ENCODE measurements at places on chromosomes 1 and 21. TPM values are rescaled to one million over a fixed set of nuclear protein-coding genes. Genes with fewer than 3 reads are reported as not detected.

The FGR gene
- not detected for total RNA-seq

DNA sequence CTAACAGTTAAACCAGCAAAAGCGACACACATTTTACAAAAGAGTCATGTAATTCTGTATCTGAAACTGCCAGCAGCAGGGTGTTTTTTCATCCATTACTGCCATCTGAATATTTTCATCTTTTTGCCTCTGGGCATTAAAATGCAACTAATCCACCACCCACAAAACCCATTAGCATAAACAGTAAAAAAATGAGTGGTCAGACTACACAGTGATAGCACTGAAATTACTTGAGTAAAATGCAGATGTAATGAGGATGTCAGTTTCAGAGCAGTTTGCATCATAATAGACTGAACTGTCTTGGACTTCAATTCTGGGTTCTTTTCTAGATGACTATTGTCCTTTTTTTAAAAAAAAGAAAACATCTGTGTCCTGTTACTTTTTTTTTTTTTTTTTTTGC lies 132.3 kb downstream of the GABPA start:
- no peaks in the 10 kb centered on the region for H3K4me1 ChIP-seq
- H3K4me3 ChIP-seq, result no peak overlapping the region
- no peaks in the 10 kb centered on the region for H3K27me3 ChIP-seq
- H3K27ac ChIP-seq, result no peak overlapping the region
- H3K36me3 ChIP-seq, result no peaks in the 10 kb centered on the region
- no peak for DNase-seq

The QSOX1 gene
- 540 TPM for total RNA-seq

- H3K27me3 ChIP-seq, result 0 out of 2 replicates have a peak, but pooled peaks cover 5% of the 10 kb centered on the region
- 0 out of 2 replicates have a peak, but pooled peaks cover 3% of the 10 kb centered on the region for H3K4me1 ChIP-seq
- H3K36me3 ChIP-seq, result no peaks in the 10 kb centered on the region
- no peak overlapping the region for H3K4me3 ChIP-seq
These were observed 6.1 kb upstream of the ARL8A start for GRCh38 chr1:202150602-202151001.

The ACOT11 gene
- 4.8 TPM for total RNA-seq

- H3K36me3 ChIP-seq, result peaks cover 1% of the 10 kb centered on the region
- peak overlapping the region; percentile 91 for H3K4me3 ChIP-seq
- peak; percentile 54 for DNase-seq
These were observed 13.0 kb downstream of the RCC1 start for GRCh38 chr1:28518745-28519341.

- peaks cover 54% of the 10 kb centered on the region for H3K4me1 ChIP-seq
- no peaks in the 10 kb centered on the region for H3K36me3 ChIP-seq
- H3K4me3 ChIP-seq, result peak overlapping the region; percentile 94
- peak; percentile 60 for DNase-seq
- H3K27me3 ChIP-seq, result no peaks in the 10 kb centered on the region
- H3K27ac ChIP-seq, result peak overlapping the region; percentile 85
These were observed 1.3 kb downstream of the KDM5B start for GRCh38 chr1:202806845-202807450.

DNA sequence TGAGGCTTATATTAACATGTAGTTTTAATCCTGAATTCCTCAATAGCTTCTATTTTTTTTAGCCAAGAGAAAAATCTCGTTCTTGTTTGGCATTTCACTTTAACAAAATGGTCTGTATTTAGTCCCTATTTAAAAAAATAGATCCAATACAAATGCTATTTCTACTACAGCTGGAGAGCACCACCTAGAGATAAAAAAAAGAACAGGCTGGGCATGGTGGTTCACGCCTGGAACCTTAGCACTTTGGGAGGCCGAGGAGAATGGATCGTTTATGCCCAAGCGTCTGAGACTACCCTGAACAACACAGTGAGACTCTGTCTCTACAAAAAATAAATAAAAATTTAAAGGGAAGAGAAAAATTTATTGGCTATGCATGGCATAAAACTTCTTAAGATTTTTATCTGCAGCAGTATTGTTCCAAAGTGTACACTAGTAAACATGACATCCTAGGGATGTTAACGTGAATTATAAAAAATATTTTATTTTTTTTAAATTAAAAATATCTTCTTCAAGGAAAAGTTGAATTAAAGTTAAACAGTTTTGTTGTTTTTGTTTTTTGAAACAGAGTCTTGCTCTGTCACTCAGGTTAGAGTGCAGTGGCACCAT lies 4.4 kb downstream of the ST7L start:
- H3K4me1 ChIP-seq, result peaks cover 10% of the 10 kb centered on the region
- H3K4me3 ChIP-seq, result no peak overlapping the region
- H3K36me3 ChIP-seq, result peaks cover 24% of the 10 kb centered on the region
- H3K27ac ChIP-seq, result no peak overlapping the region

GRCh38 chr21:34580181-34580700 lies 34.7 kb downstream of the RCAN1 start:
- H3K4me1 ChIP-seq, result peaks cover 42% of the 10 kb centered on the region
- no peaks in the 10 kb centered on the region for H3K27me3 ChIP-seq
- H3K4me3 ChIP-seq, result no peak overlapping the region

GRCh38 chr1:98201666-98202081 lies 280.8 kb upstream of the DPYD start:
- DNase-seq, result peak; percentile 12
- no peaks in the 10 kb centered on the region for H3K4me1 ChIP-seq
- no peaks in the 10 kb centered on the region for H3K36me3 ChIP-seq
- H3K27ac ChIP-seq, result no peak overlapping the region
- no peak overlapping the region for H3K4me3 ChIP-seq
- H3K27me3 ChIP-seq, result no peaks in the 10 kb centered on the region

DNA sequence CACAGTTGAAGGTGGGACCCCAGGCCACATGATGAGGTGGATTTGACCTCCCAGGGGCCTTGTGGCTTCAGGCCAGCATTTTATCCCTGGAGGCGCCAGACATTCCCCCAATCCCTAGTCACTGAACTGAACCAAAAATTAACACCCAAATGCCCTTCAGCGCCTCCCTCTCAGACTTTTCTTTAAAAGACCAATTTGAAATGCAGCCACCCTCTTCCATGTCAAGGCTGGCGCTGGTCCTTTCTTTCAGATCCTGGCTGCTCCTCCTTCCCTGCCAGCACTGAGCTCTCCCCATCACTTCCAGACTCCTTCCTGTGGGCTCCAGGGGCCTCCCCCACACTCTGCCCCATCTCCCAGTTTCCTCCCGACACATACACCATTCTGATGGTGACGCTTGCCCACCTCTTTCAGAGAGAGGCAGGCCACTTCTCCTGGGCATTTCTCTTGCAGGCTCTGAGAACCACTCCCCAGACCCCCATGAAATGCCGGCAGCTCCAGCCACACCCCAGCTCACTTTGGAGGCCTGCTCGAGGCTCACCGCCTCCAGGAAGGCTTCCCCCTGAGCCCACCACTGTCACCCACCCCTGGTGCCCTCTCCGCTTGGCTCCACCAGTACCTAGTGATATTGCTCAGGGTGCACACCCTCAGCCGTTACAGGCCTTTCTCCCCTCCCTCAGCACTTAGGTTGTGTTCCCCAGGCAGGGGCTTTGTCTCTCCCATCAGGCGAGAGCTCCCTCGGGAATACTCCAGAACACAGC lies 27.0 kb downstream of the NAV1 start:
- no peak overlapping the region for H3K4me3 ChIP-seq
- H3K27me3 ChIP-seq, result no peaks in the 10 kb centered on the region
- 0 out of 2 replicates have a peak, but pooled peaks cover 6% of the 10 kb centered on the region for H3K36me3 ChIP-seq

The AGT gene
- not detected for total RNA-seq

DNA sequence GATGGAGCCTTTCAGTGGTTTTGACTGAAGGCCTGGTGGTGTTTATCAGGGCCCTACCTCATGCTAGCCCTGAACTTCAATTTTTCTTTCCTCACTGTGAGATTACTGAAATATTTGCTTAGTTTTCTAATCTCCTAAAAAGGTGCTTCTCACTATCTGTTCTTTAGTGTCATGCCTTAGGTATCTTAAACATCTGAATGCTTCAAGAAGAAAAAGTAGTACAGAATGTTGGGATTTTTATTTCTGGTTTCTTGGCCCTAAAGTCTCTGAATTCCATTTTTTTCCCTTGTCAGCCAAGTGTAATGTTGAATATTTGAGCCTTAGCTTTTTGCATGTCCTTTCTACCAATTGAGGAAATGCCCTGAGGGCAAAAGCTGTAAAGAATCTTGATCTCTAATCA lies 47.9 kb upstream of the PRKACB start:
- no peaks in the 10 kb centered on the region for H3K27me3 ChIP-seq
- no peaks in the 10 kb centered on the region for H3K36me3 ChIP-seq
- peaks cover 12% of the 10 kb centered on the region for H3K4me1 ChIP-seq

The OPRD1 gene
- not detected for total RNA-seq

- no peak overlapping the region for H3K4me3 ChIP-seq
- no peaks in the 10 kb centered on the region for H3K4me1 ChIP-seq
- H3K27me3 ChIP-seq, result no peaks in the 10 kb centered on the region
- no peak overlapping the region for H3K27ac ChIP-seq
These were observed 17.5 kb downstream of the SLC66A1 start for GRCh38 chr1:19329611-19330010.

- no peak overlapping the region for H3K27ac ChIP-seq
- no peak overlapping the region for H3K4me3 ChIP-seq
- H3K36me3 ChIP-seq, result no peaks in the 10 kb centered on the region
- no peak for DNase-seq
These were observed 55.2 kb downstream of the PRKAB2 start for GRCh38 chr1:147117109-147117508.

DNA sequence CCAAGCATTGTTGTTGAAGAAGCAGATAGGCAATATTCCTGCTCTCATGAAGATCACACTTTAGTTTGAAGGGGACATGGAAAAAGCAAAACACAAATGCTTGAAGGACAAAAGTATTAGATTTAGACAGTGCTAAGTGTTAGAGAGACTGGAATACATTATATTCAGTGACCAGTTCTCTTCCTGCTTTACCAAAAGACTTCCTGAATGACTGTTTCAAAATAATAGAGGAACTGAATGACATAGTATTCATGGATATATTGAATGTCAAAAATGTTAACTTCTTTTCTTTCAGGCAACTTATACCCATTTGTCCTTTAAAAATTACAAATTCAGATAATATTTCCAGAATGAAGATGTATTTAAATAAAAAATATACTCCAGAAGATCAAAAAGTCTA lies 178.0 kb upstream of the IVNS1ABP start:
- no peak overlapping the region for H3K4me3 ChIP-seq
- no peak overlapping the region for H3K27ac ChIP-seq
- H3K4me1 ChIP-seq, result peaks cover 9% of the 10 kb centered on the region
- H3K27me3 ChIP-seq, result no peaks in the 10 kb centered on the region

The COL18A1 gene
- 30.5 TPM for total RNA-seq

DNA sequence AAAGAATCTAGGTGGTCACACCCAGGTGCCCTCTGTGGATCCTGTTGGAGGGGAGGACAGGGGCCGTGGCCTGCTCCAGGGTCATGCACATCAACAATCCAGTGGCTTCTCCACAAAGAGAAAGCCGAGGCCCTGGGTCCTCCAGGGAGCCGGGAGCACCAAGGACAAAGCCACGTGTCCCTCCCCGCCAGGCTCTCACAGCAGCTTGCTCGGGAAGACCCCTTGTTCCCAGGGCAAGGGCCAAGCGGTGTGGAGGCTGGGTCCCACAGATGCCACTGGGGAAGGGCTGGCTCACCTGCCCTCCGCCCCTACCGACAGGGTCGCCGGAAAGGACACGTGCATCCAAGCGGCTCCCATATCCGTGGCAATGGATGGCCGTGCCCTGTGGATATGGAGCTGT lies 192.9 kb upstream of the VAMP3 start:
- peaks cover 12% of the 10 kb centered on the region for H3K4me1 ChIP-seq
- no peak overlapping the region for H3K4me3 ChIP-seq
- H3K36me3 ChIP-seq, result no peaks in the 10 kb centered on the region
- H3K27me3 ChIP-seq, result no peaks in the 10 kb centered on the region
- DNase-seq, result no peak

The TPTE gene
- total RNA-seq, result not detected

The TAS1R1 gene
- total RNA-seq, result not detected

DNA sequence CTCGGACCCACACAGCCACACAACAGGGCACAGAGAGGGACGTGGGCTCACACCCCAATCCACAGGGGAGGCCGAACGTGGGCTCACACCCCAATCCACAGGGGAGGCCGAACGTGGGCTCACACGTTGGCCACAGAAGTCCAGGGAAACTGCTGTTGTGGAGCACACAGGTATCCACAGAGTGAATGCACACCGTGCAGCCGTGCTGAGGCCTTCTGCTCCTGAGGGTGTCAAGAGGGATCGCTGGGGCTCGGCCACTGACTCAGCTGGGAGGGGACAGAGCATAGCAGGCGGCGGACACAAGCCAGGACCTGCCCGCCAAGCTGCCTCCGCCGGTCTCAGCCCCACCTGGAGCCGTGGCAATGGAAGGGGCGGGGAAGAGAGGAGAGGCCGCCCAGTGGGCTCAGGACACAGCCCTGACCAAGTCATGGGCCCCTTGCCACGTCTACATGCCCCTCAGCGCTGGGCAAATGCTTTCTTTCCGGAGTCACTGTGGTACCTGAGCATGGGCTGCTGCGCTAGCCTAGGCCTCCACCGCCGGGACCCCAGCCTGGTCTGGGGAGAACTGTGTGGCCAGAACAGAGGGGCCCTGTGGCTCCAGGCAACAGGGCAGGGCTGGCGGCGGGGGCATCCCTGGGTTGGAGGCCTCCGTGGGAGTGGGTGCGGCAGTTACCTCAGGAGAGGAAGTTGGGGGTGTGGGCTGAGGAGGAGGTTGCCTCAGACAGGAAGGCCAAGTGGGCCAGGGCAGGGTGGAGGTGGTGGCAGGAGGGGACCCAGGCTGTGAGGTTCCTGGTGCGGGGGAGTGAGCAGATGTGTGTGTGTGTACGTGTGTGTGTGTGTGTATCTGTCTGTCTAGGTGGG lies 1.2 kb downstream of the SYTL1 start:
- no peak for DNase-seq
- H3K4me1 ChIP-seq, result peaks cover 14% of the 10 kb centered on the region
- H3K36me3 ChIP-seq, result no peaks in the 10 kb centered on the region
- H3K27ac ChIP-seq, result no peak overlapping the region
- H3K4me3 ChIP-seq, result no peak overlapping the region

GRCh38 chr1:7313826-7314225 lies 457.3 kb upstream of the VAMP3 start:
- H3K27ac ChIP-seq, result no peak overlapping the region
- no peaks in the 10 kb centered on the region for H3K27me3 ChIP-seq
- no peaks in the 10 kb centered on the region for H3K36me3 ChIP-seq
- no peak overlapping the region for H3K4me3 ChIP-seq
- DNase-seq, result no peak

GRCh38 chr1:155241069-155241679 lies 14.1 kb downstream of the ENTREP3 start:
- peaks cover 20% of the 10 kb centered on the region for H3K4me1 ChIP-seq
- H3K27me3 ChIP-seq, result no peaks in the 10 kb centered on the region
- peak; percentile 92 for DNase-seq
- no peaks in the 10 kb centered on the region for H3K36me3 ChIP-seq
- peak overlapping the region; percentile 26 for H3K27ac ChIP-seq
- peak overlapping the region; percentile 76 for H3K4me3 ChIP-seq

The HHAT gene
- total RNA-seq, result 1.9 TPM

DNA sequence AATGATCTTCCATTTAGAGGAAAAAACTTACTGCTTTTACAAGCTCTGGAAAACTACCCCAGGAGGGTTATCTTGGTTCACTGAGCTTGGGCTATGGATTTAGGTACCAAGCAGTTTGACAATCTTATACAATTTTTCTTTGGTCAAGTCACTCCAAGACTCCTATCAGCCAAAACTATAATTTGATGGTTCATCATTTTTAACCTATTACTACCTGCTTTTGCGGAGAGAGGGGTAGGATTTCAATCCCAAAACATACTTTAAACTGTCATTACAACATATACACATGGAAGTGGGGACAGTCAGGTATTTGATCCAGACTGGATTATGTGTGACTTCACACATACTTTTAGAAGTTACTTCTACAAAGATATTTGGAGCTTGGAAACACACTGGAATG lies 71.8 kb downstream of the RUNX1 start:
- no peak overlapping the region for H3K4me3 ChIP-seq
- H3K4me1 ChIP-seq, result peaks cover 7% of the 10 kb centered on the region
- no peaks in the 10 kb centered on the region for H3K36me3 ChIP-seq
- H3K27ac ChIP-seq, result no peak overlapping the region
- DNase-seq, result no peak
- no peaks in the 10 kb centered on the region for H3K27me3 ChIP-seq

The EXTL1 gene
- total RNA-seq, result 3.4 TPM

The SELE gene
- total RNA-seq, result not detected
